ENCODE measurements at places on chromosomes 2 and 18. TPM values are rescaled to one million over a fixed set of nuclear protein-coding genes. Genes with fewer than 3 reads are reported as not detected.

DNA sequence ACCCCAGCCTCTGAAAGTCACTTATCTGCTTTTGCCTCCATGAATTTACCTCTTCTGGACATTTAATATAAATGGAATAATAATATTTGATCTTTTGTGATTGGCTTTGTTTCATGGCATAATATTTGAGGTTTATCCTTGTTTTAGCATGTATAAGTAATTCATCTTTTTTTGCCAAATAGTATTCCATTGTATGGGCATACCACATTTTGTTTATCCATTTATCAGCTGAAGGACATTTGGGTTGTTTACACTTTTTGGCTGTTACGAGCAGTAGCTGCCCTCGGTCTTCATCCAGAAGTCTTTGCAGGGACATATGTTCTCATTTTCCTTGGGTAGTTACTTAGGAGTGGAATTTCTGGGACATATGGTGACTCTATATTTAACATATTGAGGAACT, 53.0 kb upstream of the SMIM21 start:
- DNase-seq = no peak

DNA sequence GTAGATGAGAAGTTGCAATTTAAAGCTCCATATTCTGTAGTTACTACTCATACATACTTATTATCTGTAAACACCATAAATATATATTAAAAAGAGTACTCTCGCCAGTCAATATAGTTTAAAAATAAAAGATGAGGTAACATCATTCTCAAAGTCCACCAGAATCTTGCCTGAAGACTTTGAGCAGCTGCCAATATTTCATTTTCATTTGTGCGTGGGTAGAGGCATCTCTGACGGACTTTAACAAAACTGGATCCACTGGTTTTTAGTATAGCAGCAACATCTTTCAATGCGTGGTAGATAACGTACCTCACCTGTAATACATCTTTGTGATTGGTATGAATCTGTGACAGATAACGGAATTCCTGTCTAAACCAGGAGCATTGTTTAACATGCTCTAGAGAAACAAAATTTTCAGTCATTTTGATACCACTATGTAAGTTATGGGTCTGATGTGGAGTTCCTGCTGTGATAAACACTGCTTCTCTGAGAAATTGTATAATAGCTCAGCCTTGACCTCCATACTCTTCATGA, 45.0 kb downstream of the WDR75 start:
- DNase-seq = no peak

GRCh38 chr18:75454022-75454795, 26.7 kb upstream of the SMIM21 start:
- no peak for DNase-seq

GRCh38 chr2:131034122-131035051, 58.9 kb downstream of the FAM168B start:
- DNase-seq = peak; percentile 32

DNA sequence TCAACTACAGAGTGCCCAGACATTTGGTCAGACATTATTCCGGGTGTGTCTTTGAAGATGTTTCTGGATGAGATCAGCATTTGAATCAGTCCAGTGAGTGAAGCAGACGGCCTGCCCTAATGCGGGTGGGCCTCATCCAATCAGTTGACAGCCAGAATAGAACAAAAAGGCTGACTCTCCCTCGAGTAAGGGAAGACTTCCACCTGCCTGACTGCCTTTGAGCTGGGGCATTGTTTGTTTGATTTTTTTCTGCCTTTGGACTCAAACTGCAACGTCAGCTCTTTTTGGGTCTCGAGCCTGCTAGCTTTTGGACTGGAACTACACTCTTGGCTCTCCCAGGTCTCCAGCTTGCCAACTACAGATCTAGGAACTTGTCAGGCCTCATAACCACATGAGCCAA, 111.7 kb upstream of the AGAP1 start:
- no peak for DNase-seq

GRCh38 chr2:150143087-150143536, 344.4 kb downstream of the RND3 start:
- DNase-seq = peak; percentile 89

TMEM87B gene
- 27.2 TPM for total RNA-seq

AMER3 gene
- total RNA-seq = not detected
